A549 (cell line): ENCODE measurements at places on chromosomes 12 and 14. TPM values are rescaled to one million over a fixed set of nuclear protein-coding genes. Genes with fewer than 3 reads are reported as not detected.

Gene IRF9
- polyA plus RNA-seq = 14.4 to 24.2 TPM (median 19.0 TPM) in 3 replicates

Gene STAB2
- polyA plus RNA-seq = not detected in 3 replicates

Gene PLEKHD1
- polyA plus RNA-seq = 0.03 to 0.05 TPM (median 0.04 TPM) in 3 replicates

Gene CACNA2D4
- not detected in 3 replicates for polyA plus RNA-seq

Gene NPAS3
- not detected in 3 replicates for polyA plus RNA-seq
